ENCODE measurements at places on chromosomes 2 and 18. TPM values are rescaled to one million over a fixed set of nuclear protein-coding genes. Genes with fewer than 3 reads are reported as not detected.

ACMSD gene
- polyA plus RNA-seq, result not detected

KCNE4 gene
- polyA plus RNA-seq, result not detected

LAMA1 gene
- 0.58 TPM for polyA plus RNA-seq

CCDC68 gene
- 26.7 TPM for polyA plus RNA-seq

IAH1 gene
- polyA plus RNA-seq, result 35.0 TPM

PLGLB1 gene
- not detected for polyA plus RNA-seq

TXNDC2 gene
- 0.03 TPM for polyA plus RNA-seq

ALK gene
- polyA plus RNA-seq, result not detected

RMDN2 gene
- 5.1 TPM for polyA plus RNA-seq

FOXI3 gene
- not detected for polyA plus RNA-seq

TPRKB gene
- polyA plus RNA-seq, result 59.0 TPM

AOX1 gene
- 0.45 TPM for polyA plus RNA-seq

ITGA4 gene
- 0.89 TPM for polyA plus RNA-seq

HJURP gene
- 1.1 TPM for polyA plus RNA-seq

DSEL gene
- polyA plus RNA-seq, result 5.7 TPM

LPIN2 gene
- 63.0 TPM for polyA plus RNA-seq

NT5C1B gene
- not detected for polyA plus RNA-seq

NRBP1 gene
- polyA plus RNA-seq, result 80.0 TPM

C1QL2 gene
- not detected for polyA plus RNA-seq
